ENCODE measurements at places on chromosomes 3 and 15.

- DNase-seq = no peak
Observed at GRCh38 chr3:131033480-131034080, 6.9 kb downstream of the NEK11 start.

- no peak for DNase-seq
Observed at GRCh38 chr3:30847592-30847991, 46.9 kb downstream of the GADL1 start.

DNA sequence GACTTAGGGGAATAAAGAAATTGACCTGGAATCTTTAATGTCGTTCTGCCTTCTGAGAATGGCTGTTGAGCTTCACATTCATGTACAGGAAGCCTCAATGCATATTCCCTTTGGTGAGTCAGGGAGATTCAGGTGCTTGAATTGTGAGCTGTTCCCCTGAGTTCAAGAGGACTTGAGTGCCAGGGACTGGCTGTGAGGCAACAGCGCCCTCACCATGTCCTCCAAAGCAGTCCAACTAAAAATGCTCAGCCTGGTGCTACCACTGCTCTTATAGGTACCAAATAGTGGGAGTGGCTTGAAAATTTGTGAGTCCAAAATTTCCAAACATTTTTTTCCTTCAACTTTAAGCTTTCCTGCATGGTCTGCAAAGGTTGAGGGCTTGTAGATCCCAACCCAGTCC, 54.1 kb downstream of the LEO1 start:
- DNase-seq = no peak

DNA sequence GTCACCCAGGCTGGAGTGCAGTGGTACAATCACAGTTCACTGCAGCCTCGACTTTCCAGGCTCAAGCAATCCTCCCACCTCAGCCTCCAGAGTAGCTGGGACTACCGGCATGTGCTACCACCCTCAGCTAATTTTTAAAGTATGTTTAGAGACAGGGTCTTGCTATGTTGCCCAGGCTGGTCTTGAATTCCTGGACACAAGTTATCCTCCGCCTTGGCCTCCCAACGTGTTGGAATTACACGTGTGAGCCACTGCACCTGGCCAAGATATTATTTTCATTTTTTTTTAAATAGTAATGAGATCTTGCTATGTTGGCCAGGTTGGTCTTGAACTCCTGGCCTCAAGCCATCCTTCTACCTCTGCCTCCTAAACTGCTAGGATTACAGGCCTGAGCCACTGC, 4.4 kb upstream of the MPI start:
- DNase-seq = no peak

DNA sequence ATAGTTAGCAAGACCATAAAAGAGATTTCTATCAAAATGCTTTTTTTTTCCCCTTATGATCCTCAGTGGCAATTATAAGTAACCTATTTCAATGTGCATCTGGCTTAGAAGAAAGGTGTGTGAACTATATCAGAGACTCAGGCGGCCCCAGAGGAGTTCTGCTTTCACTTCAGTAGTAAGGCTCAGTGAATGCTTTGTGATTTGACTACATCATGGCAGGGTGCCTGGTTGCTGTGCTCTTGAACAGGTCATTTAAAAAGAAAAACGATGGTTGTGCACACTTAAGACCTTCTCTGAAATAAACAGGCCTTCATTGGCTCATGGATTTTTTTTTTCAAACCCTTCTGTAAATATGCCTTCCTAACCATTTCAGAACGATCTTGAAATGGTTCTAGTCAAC, 400.4 kb upstream of the RARB start:
- no peak for DNase-seq

DNA sequence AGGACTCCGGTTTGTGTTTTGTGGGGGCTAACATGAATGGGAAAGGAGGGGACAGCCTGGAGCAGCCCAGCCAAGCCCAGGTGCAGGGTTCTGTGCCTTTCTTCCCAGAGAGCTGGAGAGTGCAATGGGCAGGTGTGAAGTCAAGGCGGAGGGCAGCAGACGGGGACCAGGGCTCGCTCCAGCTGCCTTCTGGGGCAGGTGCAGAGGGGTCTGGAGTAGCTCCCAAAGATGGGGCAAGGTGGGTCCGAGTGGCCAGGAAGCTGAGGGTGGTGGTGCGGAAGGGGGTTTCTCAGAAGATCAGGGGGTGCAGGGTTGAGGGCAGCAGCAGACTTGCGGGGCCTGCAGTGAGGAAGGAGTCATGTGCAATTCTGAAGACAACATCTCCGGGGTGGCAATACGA, 158.9 kb downstream of the NSMCE3 start:
- no peak for DNase-seq

GRCh38 chr15:32757426-32757825, 39.6 kb downstream of the GREM1 start:
- no peak for DNase-seq
